ENCODE measurements at places on chromosomes 1 and 21. TPM values are rescaled to one million over a fixed set of nuclear protein-coding genes. Genes with fewer than 3 reads are reported as not detected.

DNA sequence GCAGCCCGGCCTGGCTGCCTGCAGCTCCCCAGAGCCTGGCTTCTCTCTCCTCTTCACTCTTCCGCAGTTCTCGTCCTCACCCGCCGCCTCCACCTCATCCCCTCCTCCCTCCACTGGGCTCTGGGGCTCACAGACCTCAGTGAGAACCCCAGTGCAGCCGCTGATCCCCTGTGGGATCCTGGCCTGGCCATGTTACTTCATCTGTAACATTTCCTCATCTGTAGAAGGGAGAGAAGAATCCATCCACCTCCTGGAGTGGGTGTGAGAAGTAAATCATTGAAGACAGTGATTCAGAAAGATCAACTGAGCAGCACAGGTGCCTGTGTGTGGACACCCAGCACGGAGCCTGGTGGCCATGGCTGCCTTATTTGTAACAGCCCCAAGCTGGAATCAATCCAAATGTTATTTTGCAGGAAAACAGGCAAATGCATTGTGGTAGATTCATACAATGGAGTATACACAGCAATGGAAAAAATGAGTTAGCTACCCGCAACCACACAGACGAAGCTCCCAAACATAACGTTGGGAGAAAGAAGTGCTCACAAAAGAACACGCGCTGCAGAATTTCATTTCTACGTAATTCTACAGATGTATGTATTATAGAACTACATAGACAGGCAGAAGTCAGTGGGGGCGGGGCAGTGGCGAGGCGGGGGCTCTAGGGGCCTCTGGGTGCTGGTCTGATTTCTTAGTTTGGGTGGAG, 8.7 kb downstream of the LAPTM5 start:
- no peak for DNase-seq

- DNase-seq = no peak
Observed at GRCh38 chr1:154316704-154317103, 4.2 kb upstream of the AQP10 start.

GRCh38 chr1:80657044-80657643, 1143.6 kb upstream of the ADGRL2 start:
- DNase-seq = no peak

Gene ADCY10
- 0.17 TPM for polyA plus RNA-seq

- no peak for DNase-seq
Observed at GRCh38 chr1:225950905-225951497, 10.0 kb upstream of the LEFTY2 start.

DNA sequence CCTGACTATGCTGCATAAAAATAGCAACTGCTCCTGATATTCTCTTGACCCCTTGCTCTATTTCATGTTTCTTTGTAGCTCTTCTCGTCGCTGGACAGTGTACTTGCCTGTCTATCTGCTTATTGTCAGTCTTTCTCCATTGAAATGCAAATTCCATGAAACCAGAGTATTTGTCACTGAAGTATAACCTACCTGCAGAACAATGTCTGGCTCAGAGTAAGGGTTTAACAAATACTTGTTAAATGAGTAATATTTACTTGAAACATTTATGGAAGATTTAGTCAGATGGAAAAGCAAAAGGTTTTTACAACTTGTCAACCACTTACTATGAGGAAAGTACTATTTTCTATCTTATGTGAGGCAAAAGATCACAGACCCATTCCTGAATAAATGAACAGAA, 19.9 kb upstream of the ERICH3 start:
- no peak for DNase-seq

DNA sequence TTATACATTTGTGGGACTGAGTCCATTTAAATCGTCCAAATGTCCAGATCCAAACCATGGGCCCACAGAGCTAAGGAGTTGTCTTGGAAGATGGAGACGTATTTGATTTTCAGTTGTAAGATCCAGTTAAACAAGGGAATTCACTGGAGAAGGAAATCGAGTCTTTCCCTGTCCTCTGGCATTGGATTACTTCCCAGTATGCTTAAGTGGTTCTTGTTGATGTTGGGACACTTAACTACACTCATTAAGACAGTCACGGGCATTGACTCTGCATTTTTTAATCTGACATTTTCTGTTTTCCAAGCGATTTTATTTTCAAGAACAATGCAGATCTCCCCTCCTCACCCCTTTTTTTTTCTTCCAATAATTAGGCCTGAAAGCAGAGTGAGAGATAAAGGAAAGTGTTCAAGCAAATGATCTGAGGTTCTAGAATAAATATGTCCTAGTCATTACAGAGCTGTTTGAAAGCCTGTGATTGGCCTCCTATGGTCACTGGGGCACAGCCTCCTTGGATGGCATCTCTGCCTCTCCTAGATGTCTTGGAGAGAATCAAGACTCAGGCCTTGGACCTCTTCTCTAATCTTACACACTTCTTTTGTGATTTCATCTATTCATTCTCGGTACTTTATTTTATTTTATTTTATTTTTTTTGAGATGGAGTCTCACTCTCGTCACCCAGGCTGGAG, 48.9 kb downstream of the CD247 start:
- no peak for DNase-seq

Gene ERO1B
- polyA plus RNA-seq = 2.6 TPM

DNA sequence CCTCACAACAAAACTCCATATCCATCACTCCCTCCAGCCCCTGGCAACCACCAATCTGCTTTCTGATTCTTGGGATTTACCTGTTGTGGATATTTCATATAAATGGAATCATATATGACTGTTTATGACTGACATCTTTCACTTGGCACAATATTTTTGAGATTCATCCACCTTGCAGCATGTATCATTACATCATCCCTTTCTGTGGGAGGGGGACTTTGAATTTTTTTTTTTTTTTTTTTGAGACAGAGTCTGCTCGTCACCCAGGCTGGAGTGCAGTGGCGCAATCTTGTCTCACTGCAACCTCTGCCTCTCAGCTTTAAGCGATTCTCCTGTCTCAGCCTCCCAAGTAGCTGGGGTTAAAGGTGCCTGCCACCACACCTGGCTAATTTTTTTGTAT, 128.2 kb downstream of the ITSN1 start:
- no peak for DNase-seq

Gene PRAMEF6
- polyA plus RNA-seq = not detected

Gene RNF207
- 32.9 TPM for polyA plus RNA-seq

DNA sequence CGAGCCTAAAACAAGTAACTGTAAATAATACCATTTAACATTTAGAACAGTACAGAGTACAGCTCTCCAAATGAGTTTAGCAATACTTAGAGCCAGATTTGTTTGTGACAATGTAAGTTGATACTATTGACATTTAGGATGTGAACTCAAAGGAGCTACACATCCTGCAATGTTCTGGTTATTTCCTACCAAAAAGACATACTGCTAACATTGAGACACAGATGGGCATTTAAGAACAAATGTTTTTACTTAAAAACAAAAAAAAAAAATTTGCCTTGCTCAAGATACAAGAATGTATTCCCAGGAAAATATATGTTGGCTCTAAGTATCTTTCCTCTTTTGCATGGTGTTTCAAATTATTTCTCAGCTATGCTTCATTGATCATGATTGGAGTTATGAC, 1464.8 kb upstream of the PRMT6 start:
- no peak for DNase-seq

GRCh38 chr1:234621657-234622335, 11.8 kb upstream of the IRF2BP2 start:
- peak; percentile 76 for DNase-seq

GRCh38 chr1:183841950-183842794, 37.3 kb downstream of the RGL1 start:
- peak; percentile 71 for DNase-seq

- DNase-seq = no peak
Observed at GRCh38 chr1:239389703-239390102, 3.3 kb downstream of the CHRM3 start.

- DNase-seq = peak; percentile 77
Observed at GRCh38 chr1:207077470-207078377, 10.9 kb upstream of the C4BPB start.

- no peak for DNase-seq
Observed at GRCh38 chr1:220962031-220962751, 82.9 kb downstream of the HLX start.

DNA sequence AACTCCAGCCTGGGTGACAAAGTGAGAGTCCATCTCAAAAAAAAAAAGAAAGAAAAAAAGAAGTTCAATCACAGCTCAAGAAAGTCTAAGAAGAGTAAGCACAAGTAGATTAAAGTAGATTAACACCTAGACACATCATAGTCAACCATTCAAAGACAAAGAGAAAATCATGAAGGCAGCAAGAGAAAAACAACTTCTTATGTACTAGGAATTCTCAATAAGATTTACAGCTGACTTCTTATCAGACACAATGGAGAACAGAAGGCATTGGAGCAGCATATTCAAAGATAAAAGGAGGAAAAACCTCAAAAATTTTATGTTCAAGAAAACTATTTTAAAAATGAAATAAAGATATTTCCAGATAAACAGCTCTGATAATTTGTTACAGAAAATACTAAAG, 147.3 kb downstream of the LBR start:
- DNase-seq = no peak

- no peak for DNase-seq
Observed at GRCh38 chr1:182629080-182629479, 24.9 kb upstream of the RGS16 start.

DNA sequence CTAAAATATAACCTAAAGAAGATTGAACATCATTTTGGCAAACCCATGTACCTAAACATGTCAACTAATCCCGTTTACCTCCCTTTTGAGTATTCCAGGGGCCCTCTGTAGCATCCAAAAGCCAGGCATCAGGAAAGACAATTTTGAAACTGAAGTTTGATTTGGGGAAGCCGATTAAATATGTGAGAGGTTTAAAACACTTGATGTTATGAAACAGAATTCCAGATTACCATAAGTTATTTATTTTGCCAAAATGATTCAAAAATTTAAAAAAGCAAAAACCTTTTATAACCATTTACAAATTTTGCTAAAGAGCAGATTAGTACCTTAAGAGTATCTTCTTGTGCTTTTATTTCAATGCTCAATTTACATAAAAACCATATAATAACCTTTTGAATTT, 23.3 kb downstream of the ZNF648 start:
- DNase-seq = no peak

DNA sequence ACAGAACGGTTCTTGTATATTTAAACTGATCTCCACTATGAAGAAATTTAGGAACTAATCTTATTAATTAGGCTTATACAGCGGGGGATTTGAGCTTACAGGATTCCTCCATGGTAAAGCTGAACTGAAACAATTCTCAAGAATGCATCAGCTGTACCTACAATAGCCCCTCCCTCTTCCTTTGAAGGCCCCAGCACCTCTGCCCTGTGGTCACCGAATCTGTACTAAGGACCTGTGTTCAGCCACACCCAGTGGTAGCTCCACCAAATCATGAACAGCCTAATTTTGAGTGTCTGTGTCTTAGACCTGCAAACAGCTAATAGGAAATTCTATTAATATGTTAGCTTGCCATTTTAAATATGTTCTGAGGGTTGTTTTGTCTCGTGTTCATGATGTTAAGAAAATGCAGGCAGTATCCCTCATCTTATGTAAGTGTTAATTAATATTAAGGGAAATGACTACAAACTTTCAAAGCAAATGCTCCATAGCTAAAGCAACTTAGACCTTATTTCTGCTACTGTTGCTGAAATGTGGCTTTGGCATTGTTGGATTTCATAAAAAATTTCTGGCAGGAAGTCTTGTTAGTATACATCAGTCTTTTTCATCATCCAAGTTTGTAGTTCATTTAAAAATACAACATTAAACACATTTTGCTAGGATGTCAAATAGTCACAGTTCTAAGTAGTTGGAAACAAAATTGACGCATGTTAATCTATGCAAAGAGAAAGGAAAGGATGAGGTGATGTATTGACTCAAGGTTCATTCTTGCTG, 147.2 kb downstream of the NR5A2 start:
- DNase-seq = no peak

Gene RAB42
- polyA plus RNA-seq = 7.0 TPM

Gene B3GALT5
- 0.37 TPM for polyA plus RNA-seq

DNA sequence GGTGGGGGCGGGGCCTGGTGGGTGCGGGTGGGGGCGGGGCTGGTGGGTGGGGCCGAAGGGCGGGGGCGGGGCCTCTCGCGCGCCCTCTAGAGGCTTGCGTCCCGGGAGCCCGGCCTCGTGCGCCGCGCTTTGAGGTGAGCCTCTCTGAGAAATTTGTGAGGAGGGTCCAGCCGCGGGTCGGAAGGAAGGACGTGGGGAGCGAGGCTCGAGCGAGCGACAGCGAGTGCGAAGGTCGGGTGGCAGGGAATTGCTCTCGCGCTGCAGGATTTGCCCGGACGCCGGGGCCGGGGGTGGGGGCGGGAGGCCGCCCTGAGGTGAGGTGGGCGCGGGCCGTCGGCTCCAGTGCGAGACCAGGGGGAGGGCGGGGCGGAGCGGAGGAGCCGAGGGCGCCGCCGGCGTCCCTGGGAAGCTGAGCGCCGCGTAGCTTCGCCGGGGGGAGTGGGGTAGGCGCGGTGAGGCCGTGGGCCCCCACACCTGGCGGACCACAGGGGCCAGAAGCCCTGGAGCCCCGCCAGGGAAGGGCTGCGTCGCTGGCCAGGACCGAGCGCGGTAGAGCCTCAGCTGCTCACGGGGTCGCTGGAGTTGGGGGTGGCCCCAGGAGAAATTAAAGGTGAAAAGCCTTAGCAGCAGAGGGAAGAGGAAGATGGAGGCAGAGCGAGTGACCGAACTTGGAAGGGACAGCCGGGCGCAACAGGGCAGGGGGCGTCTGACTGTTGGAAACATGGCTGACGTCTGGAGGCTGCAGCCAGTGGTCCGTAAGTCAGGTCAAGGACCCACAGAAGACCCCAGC, 754 bp upstream of the LSS start:
- peak; percentile 28 for DNase-seq

DNA sequence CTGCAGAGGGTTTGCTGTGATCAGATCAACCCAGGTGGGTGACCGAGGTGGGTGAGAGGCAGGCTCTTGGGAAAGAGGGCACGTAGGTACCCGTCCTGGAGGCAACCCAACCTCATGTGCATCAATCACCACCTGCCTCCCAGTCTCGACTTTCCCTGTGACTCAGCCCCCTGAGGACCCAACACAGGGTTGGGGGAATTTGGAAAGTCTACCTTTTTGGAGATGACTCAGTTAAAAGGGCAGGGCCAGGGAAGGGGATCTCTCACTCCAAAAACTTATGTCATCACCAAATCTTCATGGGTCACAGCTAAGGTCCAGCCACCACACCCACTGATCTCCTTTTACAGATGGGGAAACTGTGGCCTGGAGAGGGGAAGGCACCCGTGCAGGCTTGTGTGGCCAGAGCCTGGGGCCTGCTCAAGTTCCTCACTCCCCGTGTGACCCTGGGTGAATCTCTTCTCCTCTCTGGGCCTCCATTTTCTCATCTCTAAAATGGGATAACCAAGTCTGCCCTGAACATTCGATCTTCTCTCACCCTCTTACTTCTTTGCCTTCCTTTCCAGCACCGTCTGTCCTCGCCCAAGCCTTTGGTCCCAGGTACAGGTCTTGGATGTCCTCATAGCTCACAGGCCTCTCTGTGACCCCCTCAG, 34.6 kb upstream of the WNT4 start:
- no peak for DNase-seq

Gene CHIA
- polyA plus RNA-seq = not detected

Gene TRMT1L
- 16.1 TPM for polyA plus RNA-seq

GRCh38 chr1:92536980-92537884, 50.5 kb upstream of the GFI1 start:
- no peak for DNase-seq

- no peak for DNase-seq
Observed at GRCh38 chr21:37509802-37510393, 143.3 kb downstream of the DYRK1A start.

Gene PGLYRP4
- polyA plus RNA-seq = not detected

- DNase-seq = no peak
Observed at GRCh38 chr1:183817576-183818288, 12.8 kb downstream of the RGL1 start.
